ENCODE measurements at places on chromosomes 6 and 20.

DNA sequence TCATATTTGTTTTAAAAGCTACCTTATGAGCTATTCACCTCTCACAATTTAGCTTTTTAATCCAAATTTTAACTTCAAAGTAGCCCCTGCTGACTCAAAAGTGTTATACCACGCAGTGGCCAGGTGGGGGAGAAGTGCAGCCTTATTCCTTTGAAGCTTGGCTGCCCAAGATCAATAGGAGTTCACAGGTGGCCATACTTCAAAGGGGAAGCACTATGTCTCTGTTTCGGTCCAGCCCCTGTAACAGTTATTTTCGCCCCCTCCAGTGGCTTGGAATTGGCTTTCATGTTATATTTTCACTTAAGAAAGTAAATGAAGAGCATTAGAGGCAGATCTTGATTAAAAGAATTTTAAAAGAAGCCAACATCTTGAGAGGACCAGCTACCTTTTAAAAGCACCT is 608.4 kb downstream of the EPHA7 start:
- no peak for DNase-seq

DNA sequence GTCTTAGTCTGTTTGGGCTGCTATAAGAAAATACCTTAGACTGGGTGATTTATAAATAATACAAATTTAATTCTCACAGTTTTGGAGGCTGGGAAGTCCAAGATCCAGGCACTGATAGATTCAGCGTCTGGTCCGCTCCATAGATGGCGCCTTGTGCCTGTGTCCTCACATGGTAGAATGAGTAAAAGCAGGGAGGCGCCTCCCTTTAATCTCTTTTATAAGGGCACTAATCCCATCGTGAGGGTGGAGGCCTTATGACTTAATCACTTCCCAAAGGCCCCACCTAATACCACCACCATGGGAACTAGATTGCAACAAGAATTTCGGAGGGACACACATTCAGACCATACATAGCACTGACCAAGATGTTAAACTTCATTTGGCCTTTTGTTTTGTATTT is 91.2 kb upstream of the TMEM181 start:
- no peak for DNase-seq

- no peak for DNase-seq
Measured at GRCh38 chr6:152554851-152555250, 82.3 kb downstream of the SYNE1 start.

GRCh38 chr20:41052742-41053419 is 24.3 kb downstream of the TOP1 start:
- DNase-seq, result no peak

DNA sequence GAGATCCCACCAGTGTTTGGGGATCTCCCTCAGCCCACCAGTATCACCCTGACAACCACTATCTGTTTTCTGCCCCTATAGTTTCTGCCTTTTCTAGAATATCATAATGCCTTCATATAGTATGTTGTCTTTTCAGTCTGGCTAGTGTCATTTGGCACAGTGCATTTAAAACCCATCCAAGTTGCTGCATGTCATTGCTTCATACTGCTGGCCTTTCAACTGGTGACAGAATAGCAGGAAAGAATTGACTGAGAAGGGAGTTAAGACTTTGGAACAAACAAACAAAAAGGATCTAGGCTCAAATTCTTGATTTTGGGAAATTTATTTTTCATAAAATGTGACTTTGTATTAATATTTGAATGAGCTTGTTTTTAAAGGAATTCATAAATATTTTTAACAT is 4.5 kb downstream of the LMBRD1 start:
- DNase-seq, result no peak

GRCh38 chr6:153662982-153663381 is 376.1 kb upstream of the OPRM1 start:
- no peak for DNase-seq

GRCh38 chr20:32845786-32846185 is 12.9 kb upstream of the EFCAB8 start:
- no peak for DNase-seq

DNA sequence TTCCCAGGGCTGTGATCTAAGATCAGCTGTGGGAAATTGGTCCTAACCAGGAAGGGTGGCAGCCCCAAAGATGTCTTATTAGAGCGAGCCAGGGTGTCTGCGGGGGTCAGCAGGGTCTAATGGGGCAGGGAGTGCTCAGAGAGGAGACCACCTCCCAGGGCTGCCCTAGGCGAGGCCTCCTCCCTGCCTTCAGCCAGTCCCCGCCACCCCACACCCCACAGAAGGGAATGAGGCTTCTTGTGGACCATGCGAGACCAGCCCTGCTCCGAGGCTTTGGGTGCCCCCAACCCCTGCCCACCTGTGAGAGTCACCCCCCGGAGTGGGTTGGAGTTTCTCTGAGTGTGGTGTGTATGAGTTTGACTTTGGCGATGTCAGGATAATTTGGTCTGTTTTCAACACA is 37.8 kb downstream of the SYNJ2 start:
- DNase-seq, result no peak

DNA sequence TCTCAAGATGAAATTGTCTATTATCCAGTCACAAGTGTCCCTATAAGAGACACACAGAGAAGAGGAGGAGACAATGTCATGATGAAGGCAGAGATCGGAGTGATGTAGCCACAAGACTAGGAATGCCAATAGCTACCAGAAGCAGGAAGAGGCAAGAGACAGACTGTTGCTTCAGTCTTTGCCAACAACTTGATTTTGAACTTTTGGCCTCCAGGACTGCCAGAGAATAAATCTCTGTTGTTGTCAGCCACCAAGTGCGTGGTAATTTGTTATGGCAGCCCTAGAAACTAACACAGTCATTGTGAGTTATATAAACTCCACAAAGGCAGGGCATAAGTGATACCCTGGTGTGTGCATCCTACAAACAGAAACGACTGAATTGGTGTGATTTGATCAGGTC is 517.0 kb downstream of the BTBD3 start:
- no peak for DNase-seq

DNA sequence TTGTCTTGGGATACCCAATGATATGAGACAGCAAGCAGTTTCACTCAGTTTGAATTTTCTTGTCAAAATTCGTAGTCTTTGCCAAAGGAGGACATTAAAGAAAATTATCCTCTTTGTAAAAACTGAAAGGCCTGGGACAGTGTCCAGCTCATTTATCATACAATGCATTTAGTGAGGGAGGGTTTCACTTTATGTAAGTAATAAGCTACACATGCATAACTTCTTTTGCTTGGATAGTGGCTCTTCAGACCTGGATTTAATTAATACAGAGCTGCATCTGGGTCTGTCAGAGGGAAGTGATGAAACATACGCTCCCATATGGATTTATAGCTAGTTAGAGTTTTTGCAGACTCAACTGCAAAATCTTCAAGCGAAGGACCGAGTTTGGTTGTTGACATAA is 175.6 kb downstream of the PHACTR1 start:
- DNase-seq, result no peak

DNA sequence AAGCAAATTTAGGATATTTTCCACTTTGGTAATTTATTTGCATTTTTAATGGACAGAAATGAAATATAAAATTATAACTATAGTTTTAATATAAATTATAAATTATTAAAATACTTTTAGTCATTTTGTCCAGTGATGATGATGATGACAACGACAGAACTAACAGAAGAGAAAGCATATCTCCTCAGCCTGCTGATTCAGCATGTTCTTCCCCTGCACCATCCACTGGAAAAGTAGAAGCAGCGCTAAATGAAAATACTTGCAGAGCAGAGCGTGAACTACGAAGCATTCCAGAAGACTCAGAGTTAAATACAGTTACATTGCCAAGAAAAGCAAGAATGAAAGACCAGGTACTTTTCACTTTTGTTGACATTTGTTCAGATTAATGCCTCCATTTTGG is 64.9 kb downstream of the SENP6 start:
- no peak for DNase-seq

DNA sequence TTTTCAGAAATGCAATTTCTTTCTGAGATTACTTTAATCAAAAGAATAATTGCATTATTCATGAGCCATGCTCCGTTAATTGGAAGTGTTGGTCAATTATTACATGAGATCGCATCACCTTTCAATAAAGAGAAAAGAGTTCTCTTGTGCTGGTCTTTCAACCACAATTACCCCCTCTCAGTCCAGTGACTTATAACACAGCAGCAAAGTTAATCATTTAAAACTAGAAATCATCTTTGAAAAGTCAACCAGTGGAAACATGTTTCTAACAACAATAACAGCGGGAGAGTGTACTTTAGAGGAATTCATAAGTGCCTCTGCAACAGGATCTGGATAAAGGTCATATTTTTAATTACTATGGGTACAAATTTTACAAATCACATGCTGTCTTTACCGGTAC is 384.4 kb upstream of the AGPAT4 start:
- no peak for DNase-seq

DNA sequence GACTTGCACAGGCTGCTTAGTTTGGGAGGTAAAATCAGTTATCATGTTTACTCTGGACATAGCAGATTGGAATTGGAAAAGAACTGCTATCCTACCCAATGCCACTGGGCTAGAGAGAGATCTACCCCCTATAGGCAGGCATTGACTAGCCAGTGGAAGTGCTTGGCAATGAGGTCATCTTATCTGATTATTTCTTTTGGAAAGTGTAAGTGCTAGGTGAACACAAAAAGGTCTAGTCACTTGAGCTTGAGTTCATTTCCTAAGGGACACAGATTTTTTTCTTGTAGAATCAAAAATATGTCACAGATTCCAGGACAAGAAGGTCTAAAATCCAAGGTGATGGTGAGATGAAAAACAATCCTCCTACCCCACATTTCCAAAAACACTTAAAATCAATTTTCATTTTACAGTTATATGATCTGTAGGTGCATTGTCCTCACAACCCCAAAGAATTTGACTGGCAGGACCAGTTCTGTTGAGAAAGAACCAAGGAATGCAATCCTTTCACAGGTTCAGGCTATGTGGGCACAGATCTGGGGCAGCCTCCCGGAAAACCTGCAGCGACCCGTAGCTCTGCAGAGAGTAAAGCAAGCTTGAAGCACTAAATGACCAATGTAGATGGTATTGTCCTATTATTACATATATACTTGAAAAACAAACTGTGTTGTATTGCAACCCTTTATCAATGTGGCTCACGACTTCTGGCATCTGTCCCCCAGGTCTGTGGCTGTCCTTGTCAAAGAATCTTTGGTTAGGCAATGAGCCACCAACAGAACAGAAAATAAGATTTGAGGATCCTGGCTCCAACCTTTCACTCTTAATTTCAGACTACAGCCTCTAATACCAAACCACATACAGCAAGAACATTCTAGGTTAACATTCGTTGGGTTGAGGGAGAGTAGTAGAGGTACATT is 67.3 kb upstream of the ADTRP start:
- no peak for DNase-seq

DNA sequence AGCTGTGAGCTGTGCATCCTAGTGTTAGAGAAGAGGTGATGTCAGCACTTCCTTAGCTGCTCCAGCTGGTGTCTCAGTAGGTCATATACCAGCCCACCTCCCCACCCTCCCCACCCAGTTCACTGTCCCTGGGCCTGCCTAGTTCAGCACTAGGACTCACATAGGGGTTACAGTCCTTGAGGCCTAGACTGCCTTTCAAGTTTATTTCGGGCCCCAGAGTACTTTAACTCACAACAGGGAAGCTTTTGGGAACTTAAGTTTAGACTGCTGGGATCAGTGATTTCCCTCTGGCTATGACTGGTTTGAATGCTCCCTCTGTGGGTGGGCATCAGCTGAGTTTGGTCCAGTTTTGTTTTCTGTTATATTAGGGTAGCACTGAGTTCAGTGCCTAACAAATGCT is 139.2 kb upstream of the MMS22L start:
- no peak for DNase-seq

Data from germinal center (tissue), 1 donor.